RPMI7951 (cell line): ENCODE measurements at places on chromosomes 13 and 19.

DNA sequence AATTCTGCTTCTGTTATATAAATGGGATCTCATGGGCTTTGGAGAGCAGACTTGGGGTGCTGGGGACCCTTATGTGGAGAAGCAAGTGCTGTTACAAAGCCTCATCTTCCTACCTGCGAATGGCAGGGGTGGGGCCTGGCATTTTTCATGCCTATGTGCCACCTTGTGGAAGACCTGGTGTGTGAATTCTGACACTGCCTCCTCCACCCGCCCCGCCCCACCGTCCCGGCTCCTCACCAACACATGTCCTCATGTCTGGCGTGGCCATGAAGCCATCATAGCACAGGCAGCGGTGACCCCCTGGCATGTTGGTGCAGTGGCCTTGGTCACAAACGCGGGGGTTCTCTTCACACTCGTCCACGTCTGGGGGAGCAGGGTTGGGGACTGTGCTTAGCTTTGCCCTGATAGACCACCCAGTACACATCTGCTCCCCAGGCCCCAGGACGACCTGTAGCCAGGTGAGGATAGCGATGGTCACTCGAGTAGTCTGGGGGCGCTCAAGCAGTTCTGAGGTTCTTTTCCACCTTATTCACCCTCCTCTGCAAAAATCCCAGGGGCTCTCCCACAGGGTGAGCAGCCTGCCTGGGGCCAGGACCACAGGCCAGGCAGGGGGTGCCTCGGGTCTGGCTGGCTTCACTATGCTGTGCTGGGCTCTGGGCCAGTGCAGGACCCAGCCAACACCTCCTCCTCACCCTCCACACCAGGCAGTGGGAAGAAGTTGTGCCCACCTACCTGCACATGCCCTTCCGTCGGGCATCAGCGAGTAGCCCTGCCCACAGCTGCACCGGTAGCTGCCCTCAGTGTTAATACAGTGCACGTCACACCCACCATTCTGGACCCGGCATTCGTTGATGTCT, 32.7 kb downstream of the FBN3 start:
- DNase-seq: no peak

DNA sequence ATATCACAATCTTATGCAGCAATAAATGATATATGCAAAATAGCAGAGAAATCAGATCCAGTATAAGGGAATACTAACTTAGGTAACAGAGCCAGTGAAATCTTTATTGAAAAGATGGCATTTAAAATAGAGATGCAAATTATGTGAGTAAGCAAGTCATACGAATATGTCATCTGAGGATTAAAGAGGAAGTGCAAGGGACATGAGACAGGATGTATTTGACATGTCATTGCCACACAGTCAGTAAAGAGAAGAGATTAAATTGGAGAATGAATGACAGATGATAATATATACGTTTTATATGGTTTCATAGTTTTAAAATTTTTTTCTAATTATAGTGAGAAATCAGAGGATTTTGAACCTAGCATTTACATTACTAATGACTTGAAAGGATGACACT, 426.4 kb downstream of the SLITRK5 start:
- DNase-seq: no peak

GRCh38 chr19:31510635-31511034, 161.4 kb upstream of the TSHZ3 start:
- DNase-seq: no peak

- peak; percentile 57 for DNase-seq
Measured at GRCh38 chr19:56350416-56351045, 35.9 kb upstream of the ZSCAN5A start.

- DNase-seq: no peak
Measured at GRCh38 chr19:19343762-19344161, 23.1 kb downstream of the MAU2 start.

- DNase-seq: no peak
Measured at GRCh38 chr13:36549755-36550154, 117.5 kb downstream of the CCNA1 start.
